ENCODE measurements at places on chromosomes 12 and 14.

DNA sequence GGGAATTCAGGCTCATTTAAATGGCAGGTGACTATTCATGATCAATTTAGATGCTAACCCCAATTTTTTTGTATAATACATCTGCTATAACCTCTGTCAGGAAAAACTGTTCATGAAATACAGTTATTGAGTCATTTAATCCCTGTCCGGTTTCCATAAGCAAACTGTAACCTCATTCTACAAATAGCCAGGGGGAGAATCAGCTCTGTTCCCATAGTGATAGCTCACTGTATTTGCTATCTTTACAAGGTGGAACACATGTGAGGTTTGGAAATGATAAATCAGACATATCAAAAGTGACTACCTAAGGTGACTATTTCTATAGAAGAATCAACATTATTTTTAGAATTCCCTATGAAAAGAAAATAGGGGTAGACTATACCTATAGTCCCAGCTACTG, 38.6 kb upstream of the VPS33A start:
- DNase-seq, result no peak

DNA sequence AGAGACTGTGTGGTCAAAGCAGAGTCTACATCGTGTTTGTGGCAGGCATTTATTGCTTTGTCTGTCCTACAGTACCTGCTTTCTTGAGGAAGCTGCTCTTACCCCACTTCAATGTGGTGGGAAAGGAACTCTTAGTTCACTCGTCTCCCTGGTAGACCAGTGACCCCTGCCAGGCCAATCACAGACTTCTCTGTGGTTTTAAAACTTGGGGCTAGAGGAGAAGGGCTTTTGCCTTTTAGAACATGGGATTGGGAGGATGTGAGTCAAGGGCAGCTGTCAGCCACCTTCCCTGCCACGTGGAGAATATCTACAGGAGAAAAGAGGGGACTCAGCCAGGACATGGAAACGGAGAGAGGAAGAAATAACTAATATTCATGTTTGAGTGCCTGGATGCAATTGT, 36.8 kb upstream of the TMED10 start:
- no peak for DNase-seq

- no peak for DNase-seq
Measured at GRCh38 chr12:131141514-131141913, 187.8 kb downstream of the ADGRD1 start.

DNA sequence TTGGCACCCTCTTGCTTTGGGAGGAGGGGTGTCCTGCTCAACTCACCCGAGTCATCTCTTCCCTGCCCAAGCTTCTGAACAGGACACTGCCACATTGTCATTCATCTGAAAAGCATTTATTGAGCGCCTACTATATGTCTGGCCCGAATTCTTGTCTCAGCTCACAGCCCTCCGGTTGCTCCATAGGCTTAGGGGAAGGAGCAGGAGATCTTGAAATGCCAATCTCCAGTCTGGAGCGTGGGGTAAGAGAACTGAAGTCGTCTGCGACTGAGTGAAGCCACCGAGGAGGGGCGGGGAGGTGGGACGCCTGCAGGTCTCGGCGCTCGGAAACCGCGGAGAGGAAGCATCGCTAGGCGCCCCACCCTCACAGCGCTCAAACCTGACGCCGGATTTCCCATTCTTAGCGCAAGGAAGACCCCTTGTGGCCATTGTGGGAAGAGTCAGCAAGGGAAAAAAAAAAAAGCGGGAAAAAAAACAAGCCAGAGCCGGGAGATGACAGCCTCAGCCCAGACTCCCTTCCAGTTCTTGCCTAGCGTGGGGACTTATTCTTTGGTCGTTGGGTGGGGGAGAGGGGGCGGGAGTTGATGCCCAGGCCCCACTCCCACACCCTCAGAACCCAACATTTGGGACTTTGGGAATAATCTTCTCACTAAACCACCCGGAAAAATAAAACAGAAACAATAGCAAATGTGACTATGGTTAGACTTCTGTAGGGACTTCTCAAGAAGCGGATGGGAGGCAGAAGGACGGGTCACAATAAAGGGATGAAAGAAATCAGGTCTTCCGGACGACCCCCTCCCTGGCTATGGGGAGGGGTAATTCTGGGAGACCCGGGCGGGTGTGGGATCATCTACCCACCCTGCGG, 28.2 kb upstream of the SMUG1 start:
- no peak for DNase-seq

- DNase-seq, result no peak
Measured at GRCh38 chr12:3646561-3647241, 106.2 kb downstream of the CRACR2A start.

DNA sequence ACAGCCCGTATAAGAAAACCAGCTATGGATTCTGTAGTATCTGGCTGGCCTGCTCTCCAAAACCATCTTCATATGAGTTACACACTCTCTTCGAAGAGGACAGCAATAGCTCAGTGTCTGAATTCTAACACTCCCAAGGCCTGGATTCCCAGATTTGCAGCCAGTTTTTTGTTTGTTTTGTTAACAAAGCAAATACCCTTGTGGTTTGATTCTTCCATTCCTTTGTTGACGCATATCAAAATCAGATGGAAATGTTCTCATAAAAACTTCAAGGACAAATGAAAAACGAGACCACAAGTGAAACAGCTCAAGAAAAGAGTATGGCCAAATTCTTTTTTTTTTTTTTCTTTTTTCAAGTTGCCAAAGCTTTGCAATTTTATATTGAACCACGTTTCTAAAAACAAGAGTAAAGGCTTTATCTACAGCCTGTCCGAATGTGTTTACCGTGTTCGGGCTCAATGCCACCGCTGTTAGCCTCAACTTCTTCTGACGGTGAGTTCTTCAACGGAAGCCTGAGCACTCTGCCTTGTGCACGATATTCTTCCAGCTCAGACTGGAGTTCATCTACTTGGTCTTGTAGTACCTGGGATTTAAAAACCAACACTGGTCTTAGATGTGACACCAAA, 67.5 kb downstream of the NIN start:
- peak; percentile 98 for DNase-seq

- peak; percentile 23 for DNase-seq
Measured at GRCh38 chr12:104201238-104202001, 14.2 kb upstream of the TXNRD1 start.

- no peak for DNase-seq
Measured at GRCh38 chr12:53860426-53861345, 77.9 kb upstream of the HOXC13 start.

GRCh38 chr12:11746940-11747716, 97.7 kb downstream of the ETV6 start:
- no peak for DNase-seq

DNA sequence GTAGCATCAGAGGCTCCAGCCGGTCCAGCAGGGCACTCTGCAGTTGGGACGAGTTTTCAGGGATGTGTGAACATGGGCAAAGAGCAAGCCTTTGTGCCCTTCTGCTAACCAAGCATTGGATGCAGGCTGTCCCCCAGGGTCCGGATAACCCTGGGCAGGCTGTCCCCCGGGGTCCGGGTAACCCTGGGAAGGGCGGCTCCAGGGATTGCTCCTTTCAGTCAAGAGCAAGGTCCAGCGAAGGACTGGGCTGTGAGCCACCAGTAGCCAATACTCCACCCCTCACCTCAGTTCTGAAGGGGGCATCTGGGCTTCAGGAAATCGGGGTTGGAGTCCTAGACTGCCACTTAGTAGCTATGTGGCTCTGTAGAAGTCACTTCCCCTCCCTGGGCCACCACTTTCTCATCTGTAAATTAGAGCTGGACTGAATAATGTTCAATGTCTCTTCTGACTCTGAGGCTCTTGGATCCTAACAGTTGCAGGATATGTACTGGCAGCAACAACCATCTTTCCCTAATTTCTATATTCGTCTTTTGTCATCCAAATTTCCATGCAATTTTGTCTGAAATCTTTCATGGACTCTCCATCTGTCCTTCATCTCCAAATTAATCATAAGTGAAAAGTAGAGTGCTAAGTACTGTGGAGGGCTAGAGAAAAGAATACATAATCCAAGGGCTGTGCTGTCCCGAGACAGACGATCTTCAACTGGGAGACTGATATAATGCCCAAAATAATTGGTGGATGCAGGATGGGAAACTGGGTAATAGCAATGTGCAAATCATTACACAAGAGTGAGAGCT, 137.4 kb upstream of the NTF3 start:
- DNase-seq, result no peak

DNA sequence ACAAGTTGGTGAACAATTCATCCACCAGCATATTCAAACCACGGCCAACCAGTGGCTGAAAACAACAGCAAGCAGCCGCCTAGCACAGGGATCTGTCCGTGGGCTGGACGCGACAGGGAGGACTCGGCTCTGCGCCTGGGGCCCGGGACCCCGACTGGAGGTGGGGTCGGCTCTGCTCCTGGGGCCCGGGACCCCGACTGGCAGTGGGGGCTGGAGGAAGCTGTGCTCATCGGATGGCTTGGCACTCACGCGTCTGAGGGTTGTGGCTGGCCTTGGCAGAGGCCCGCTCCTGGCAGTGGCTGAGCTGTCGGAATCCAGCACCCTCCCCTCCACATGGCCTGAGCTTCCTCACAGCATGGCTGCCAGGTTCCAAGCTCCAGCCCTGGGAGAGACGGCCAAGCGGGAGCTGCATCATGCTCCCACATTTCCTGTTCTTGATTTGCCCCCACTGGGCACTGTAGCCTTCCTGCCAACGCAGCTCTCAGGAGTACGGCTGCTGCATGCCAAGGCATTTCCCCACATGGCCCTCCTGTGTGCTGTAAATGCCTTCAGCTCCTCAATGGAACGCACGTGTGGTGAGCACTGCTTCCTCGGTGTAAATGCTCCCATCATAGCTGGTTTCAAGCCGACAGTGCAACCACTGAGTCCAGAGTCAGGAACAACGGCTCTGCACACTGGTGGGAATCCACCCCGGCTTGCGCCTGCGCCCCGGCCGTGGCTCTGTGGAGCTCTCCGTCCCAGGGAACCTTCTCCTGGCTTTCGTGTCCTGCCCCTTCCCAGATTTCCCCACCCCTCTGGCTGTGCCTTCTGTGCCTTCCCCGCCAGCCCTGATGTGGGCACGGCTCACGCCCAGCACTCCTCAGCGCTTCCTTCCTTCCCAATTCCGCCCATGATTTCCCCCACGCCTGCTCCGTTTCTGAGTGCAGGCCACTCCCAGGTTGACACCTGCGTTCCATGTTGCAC, 7.3 kb upstream of the GALNT9 start:
- DNase-seq, result no peak

- no peak for DNase-seq
Measured at GRCh38 chr14:89660166-89660565, 243.1 kb upstream of the FOXN3 start.

DNA sequence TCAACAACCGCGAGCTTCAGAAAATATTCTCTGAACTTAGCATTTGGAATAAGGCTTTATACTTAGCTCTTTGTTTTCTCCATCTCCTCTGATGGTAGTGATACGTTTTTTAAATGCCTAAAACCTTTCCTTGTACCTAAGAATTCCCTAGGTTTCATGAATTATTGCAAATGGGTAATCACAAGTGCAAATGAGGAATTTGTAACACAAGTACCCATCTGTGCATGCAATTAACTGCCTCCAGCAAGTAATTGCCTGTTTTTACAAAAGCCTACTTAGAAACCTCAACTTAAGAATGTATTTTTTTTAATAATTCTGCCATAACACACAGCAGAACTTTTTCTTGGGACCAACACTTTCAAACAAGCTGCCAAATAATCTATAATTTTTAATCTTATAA, 149.2 kb downstream of the PHLDA1 start:
- no peak for DNase-seq

DNA sequence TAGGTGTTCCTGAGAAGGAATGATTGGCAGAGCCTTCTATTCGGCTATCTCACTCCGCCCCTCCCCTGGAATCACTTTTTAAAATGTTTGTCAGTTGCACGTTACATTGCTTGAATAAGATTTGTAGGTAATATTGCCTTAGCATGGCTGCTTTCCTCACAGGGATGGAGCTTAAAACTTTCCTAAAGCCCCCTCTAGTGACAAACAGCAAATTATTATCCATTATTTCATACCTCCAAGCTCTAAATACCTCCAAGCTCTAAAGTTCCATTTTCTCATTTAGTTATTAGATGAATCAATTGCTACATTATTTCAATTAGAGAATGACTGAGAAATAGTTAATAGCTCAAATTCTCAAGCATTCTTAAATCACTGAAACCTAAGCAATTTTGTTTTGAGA, 5.1 kb upstream of the SPATA7 start:
- no peak for DNase-seq

GRCh38 chr12:4472046-4472445, 26.4 kb upstream of the FGF6 start:
- no peak for DNase-seq

DNA sequence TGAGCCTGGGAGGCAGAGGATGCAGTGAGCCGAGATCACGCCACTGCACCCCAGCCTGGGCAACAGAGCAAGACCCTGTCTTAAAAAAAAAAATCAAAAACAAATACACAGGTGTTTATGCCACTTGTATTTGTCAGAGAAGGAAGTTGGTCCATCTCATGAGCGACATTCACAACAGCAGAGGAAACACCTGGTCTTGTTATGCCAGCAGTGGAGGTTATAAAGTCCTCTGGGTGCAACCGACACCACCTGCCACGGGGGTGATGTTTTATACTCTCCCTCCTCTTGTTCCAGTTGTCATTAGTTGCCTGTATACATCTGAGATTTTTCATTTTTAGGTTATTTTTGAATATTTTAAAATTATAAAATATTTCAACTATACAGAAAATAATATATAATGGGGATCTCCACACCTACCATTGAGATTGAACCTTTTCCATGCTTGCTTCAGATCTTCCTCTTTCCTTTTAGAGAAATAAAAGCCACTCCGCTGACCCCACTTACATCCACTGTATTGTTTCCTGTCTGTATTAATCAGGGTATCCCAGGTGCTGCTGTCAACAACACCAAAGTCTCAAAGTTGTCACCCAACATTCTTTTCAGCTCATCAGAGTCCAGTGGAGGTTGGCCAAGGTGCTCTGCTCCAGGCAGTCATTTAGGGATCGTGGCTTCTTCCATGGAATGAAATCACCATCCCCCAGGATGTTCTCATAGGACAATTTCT, 65.1 kb downstream of the RNFT2 start:
- no peak for DNase-seq

DNA sequence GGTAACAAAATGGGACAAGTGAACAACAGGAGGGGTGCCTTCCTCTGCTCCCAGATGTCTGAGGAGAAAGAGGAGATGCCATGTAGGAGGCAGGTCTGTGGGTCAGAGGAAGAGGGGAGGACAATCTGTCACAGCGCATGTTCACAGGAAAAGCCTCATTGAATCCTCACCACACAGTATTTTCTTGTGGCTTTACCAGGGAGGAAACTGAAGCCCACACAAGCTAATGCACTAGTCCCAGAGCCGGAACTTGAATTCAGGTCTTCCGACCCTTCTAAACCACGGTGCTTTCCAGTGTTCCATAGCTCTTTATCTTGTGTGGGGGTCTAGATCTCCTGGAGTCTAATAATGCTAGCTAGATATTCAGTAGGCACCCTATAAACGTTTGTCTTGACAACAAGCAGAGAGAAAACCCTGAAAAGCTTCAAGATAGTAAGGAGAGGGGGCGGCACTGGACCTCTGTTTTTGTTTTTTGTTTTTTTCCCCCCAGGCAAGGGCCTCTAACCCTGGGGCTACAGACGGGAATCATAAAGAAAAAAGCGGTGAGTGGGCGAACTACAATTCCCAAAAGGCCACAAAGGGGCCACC, 371 bp upstream of the SHMT2 start:
- DNase-seq, result no peak
